ENCODE measurements at places on chromosomes 7 and 10. TPM values are rescaled to one million over a fixed set of nuclear protein-coding genes. Genes with fewer than 3 reads are reported as not detected.

GRCh38 chr10:96995851-96996250, 163.8 kb downstream of the LCOR start:
- no peak for DNase-seq

- DNase-seq = no peak
These were observed 135.8 kb downstream of the PLCE1 start for GRCh38 chr10:94129393-94130130.

Gene SYCE1
- not detected for total RNA-seq

DNA sequence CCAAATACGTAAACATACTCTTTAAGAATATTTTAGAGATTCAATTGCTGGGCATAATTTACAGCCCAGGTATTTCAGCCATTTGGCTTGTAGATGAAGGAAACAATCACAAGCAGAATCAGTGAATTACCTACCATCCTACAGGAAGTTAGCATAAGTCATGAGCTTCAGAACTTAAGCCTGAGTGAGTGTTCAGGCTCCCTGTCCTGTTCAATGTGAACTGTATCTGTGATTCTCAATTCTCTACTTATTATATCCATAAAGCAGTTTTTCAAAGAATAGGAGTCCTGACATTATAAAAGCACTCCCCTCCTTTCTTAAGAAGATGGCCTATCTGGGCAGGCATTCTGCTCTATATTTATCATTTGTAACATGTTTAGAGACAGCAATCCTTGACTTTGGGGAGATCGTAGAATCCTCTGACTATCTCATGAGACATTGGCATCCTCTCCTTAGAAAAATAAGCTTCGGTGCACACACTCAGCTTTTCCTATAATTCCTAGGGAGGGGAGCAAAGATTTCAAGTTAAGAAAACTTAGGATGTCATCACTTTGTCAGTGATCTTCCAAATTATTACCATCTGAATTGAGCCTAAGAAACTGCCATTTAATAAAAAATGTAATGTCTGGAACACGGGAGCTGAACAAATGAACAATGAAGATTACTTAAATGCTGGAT, 645.2 kb upstream of the IGFBP3 start:
- no peak for DNase-seq

DNA sequence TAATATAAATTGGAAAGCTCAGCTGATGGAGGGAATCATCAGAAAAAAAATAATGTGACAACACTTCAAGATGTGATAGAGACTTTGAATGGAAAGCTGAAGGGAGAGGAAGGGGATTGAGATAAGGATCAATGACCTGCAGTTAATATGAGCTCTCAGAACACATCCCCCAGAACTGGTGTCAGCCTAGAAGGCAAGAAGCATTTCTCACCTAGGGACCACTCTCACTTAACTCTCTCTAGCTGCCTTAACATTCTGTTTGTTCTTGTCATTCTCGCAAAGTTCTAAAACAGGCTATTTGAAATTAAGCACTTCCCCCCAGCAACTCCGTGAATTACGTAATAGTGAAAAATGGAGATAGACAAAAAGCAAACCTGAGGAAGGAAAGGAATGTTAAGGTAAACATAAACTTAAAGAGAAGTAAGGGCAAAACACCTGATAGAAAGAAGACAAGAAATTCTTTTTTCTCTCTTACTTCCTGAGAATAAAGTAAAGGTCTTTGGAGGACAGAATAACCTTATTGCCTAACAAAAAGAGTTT, 1.2 kb upstream of the MPP7 start:
- no peak for DNase-seq

- no peak for DNase-seq
These were observed 26.7 kb upstream of the DNAJB6 start for GRCh38 chr7:157309988-157310668.

DNA sequence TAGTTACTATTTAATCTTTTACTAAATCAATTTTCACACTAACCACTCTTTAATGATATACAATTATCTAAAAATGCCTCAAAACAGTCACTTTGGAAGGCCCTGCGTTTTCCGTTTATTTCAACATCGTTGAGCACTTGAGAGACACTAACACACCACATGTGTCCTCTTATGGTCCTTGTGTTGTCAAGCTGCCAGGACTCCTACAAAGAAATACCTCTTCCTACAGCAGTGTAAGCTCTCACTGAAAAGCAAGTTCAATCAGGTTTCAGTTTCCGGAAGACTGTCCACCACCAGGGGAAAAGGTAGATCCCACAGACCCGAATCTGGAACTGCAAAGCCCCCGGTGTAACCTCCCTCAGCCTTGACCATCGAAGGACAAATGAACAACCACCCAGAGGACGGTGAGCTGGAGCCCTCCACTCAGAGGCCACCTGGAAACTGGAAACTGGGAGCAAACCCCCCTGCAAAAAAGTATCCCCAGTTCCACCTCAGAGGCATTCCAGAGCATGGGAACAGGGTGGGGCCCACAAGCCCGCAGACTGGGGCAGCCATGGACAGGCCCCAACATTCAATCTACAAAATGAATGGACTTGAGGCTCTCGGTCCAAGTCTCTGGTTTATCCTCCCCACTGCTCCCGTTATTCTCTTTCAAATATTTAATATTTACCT, 37.6 kb downstream of the KCNH2 start:
- peak; percentile 72 for DNase-seq

- no peak for DNase-seq
These were observed 295.9 kb upstream of the NFE2L3 start for GRCh38 chr7:25855854-25856782.

DNA sequence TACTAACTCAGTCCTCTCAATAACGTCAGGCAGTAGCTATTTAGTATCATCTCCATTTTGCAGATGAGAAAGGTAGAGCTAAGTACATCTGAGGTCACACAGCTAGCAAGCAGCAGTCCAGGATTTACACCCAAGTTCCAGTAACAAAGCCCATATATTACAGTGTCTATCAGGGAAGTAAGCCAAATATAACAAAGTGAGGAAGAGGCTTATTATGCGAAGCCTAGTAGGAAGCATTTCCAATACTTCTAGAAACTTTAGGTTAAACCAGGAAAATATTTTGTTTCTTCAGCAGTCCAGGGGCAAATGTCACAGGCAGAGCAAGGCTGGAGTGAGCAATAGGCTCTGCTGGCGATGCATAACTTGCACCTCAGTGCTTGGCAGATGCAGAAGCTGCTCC, 53.9 kb downstream of the NOC3L start:
- DNase-seq = no peak

DNA sequence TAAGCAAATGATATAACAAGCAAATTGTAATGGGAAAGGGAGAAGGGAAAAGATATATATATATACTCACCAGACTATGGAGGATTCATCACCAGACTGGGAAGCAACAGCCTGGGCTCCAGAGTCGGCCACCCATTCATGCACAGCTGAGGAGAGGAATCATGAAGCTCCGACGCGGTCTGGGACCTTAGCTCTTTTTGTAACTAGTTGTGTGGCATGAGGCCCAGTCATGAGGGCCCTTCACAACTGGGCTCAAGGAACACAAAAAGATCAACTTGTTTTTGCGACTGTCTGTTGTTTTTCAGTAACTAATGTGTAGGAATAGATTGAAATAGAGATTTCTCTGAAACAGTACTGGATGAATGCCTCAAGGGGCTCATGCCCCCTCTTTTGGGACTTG, 911.2 kb downstream of the TYW1 start:
- DNase-seq = no peak

DNA sequence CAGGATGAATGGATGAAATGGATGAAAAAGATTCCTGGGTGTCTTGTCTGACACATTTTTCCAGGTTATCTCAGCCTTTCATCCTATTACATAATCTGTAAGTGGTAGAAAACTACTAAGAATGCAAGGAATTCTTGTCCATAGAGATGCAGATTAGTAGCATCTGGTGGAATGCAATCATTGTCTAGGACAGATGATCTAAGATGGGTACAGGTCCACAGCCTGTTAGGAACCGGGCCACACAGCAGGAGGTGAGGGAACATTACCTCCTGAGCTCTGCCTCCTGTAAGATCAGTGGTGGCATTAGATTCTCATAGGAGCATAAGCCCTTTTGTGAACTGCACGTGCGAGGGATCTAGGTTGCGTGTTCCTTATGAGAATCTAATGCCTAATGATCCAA, 225.0 kb downstream of the CALN1 start:
- no peak for DNase-seq

- DNase-seq = no peak
These were observed 19.0 kb downstream of the ABCB1 start for GRCh38 chr7:87581723-87582122.

GRCh38 chr7:80106498-80107113, 28.0 kb upstream of the GNAI1 start:
- DNase-seq = no peak

DNA sequence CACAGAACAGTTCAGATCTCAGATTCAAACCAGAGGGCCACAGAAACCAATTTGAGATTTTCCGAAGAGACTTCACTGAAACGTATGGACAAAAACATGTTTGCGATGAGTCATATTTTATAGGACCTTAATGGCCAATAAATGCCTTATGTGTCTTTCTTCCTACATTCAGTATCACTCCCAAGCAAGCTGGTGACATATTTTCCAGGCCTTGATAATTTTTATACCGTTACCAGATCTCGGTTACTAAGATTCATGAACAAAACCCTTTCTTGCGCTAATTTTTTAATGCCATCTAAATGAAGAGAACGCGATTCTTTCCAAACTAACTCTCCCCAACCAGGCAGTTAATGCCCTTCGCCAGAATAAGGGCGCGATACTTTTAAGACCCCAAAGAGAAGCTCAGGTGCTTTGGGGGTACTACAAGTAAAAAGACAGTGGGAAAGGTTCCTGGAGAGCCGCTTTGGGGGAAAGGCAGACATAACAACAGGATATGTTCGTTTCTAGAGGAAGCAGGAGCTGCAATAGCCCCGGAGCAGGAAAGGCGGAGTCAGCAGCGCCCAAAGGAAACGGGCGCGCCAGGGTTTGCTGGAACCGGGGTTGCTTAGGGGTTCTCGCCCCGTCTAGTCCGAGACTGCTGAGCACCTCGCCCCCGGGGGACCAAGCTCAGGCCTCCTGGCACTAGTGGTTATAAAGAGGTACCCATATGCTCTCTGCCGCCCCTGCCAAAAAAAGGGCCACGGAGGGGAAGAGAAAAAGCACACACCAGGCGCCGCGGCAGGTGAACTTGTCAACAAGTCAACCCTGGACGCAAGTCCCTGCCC, 884 bp downstream of the ICA1 start:
- DNase-seq = peak; percentile 90

Gene KCNMA1
- 6.2 TPM for total RNA-seq

Gene FXYD4
- total RNA-seq = not detected

- no peak for DNase-seq
These were observed 54.7 kb downstream of the SYPL1 start for GRCh38 chr7:106057204-106057961.

Gene CLCN1
- total RNA-seq = not detected

DNA sequence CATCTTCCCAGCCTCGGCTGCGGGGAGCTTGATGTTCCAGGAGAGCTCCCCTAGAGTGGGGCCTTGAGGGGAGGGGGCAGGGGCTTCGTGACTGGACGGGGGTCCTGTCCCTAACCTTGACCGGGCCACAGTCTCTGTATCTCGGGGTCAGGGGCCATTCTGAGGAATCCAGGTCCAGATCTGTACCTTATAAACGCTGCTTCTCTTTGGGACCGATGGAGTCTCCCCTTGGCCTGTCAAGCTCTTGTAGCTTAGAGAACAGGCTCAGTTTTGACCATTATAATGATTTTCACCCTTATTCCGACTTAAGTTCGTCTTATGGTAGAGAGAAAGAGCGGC, 831 bp downstream of the ZKSCAN5 start:
- no peak for DNase-seq

GRCh38 chr10:122859527-122859926, 13.9 kb upstream of the CUZD1 start:
- DNase-seq = no peak

Gene PRKRIP1
- total RNA-seq = 39.9 TPM

GRCh38 chr7:134284952-134285351, 31.8 kb downstream of the SLC35B4 start:
- no peak for DNase-seq

GRCh38 chr7:22351329-22351692, 5.6 kb downstream of the RAPGEF5 start:
- DNase-seq = no peak

GRCh38 chr7:13990319-13990983, 985 bp upstream of the ETV1 start:
- peak; percentile 19 for DNase-seq

DNA sequence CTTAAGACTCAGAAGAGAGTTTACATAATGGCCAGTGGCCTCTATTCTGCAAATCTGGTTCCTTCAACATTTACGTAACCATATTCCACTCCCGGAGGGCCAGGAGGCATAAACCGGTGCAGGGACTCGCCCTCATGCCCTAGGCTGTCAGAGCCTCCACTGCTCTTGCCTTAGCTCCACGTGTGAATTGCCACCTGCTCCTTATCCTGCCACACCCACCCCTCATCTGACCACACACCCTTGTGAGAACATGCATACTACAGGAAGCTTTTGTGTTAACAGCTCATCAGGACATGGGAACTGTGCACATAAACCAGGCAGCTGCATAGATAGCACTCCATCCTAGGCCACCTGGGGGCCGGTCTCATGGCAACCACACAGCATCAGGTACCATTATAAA, 146.7 kb upstream of the PFKP start:
- DNase-seq = no peak

GRCh38 chr10:131933016-131933695, 32.3 kb downstream of the PPP2R2D start:
- DNase-seq = no peak

Data from lower leg skin (tissue), 4 donors.